ENCODE measurements at places on chromosomes 1 and 21.

- no peak for DNase-seq
These were observed 1361.7 kb upstream of the B3GALT2 start for GRCh38 chr1:194548071-194548470.

DNA sequence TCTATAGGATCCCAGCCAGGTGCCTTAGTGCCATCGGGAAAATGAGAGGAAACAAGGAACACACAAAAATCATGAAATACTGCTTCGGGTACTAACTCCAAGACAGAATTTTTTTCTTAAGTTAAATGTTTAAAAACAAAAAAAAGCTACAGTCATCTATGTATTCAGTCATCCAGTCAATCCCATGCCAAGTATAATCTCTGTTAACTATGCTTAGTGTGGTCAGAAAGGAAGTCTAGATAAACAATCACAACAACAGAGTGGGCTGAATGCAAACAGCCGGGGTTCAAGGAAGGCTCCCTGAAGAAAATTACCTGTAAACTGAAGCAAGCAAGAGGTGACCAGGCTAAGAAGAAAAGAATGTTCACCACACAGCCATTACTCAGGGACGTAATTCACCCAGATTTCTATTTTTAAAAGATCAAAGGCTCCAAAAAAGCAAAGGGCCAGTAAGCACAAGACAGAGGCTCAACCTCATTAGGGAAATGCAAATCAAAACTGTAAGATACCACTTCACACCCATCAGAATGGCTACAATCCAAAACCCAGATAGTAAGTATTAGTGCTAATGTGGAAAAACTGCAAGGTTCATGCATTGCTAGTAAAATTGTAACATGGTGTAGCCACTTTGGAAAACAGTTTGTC, 53.0 kb downstream of the RERE start:
- no peak for DNase-seq

DNA sequence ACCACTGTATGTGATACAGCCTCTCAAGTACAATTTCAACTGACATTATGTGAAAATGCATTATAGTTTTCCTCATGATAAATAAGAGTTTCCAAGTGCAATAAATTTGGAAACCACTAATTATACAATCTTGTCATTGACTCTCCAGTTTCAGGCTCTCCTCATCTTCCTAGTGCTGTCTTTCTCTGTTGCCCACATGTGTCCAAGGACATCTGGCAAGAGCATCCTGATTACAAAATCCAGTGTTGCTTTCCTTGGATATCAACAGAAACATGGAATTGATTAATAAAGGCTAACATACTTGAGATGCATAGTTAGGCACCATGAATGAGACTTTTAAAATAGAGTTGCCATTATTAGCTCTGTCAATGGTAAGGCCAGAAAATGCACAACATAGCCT, 15.6 kb upstream of the MAP10 start:
- no peak for DNase-seq

GRCh38 chr21:18887922-18888602, 484.5 kb upstream of the TMPRSS15 start:
- no peak for DNase-seq

- no peak for DNase-seq
These were observed 1.3 kb upstream of the HMGN2 start for GRCh38 chr1:26470878-26471497.

DNA sequence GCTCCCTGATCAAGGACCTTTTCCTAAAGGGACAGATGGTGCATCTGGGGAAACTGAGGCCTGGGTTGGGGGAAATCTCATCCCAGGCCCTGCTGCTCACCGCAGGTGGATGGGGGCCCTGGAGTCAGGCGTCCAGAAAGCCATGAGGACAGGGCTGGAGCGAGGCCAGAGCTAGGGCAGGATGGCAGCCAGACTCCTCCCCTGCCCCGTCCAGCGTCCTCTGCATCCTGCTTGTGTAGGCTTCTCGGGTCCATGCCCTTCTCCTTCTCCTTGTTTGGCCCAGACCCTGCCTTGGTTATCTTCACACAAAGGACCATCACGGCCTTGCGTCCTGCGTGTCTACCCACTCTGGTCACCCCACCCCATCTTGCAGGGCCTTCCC, 43.0 kb downstream of the TRIM11 start:
- DNase-seq = no peak

Measured in LoVo (cell line).